ENCODE measurements at places on chromosomes 5 and 9.

DNA sequence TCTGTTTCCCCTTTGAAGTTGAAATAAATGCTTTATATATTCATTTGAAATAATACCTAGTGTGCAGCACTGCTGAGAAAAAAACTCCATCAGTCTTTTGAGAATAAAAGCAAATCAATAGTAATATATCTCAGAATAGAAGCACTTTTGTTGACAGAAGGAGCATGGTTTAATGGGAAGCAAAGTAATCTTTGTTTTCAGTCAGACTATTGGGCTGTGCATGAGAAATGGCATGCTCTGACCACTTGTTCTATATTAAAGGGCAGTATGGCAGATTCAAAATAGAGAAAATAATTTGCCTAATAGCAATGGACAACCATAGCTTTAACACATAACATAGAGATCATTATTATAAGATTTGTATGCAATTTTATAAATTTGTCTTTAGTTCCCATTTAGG lies 12.4 kb downstream of the CDH10 start:
- DNase-seq: no peak

- DNase-seq: no peak
Observed at GRCh38 chr5:130975847-130976246, 189.2 kb downstream of the HINT1 start.

DNA sequence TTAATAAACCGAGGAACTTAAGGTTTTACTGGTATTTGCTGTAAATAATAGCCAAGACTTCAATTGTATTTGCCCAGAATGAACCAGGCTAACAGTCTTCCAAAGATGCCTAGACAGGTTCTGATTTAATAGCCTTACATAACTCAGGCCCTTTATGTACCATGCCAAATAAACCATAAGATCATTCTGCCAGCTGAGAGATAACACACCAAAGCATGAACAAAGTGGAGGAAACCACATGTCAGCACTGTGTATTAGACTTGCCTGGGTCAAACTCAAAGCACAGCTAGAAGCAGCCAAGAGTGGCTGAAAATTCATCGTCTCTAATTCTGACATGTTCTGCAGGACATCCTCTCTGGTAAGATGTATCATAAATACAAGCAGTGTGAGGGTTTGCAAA lies 319.3 kb upstream of the ZNF608 start:
- no peak for DNase-seq

DNA sequence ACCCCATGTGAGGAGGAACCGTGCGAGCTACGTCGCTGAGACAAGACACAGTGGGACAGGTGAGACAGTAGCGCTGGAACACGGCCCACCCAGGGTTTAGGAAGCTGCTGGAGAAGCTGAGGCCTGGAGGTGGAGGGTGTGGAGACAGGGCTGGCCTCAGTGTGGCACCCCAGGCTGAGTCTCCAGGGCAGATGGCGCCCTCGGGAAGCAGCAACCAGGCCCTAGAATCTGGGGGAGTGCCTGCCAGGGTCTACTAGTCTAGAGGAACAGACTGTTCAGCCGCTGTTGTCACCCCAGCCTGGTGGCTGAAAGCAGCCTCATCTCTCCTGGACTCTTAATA lies 4.6 kb upstream of the TERT start:
- no peak for DNase-seq

GRCh38 chr5:4542145-4542778 lies 597.9 kb upstream of the ADAMTS16 start:
- no peak for DNase-seq
